NK-92 treated with Interleukin-12 subunit alpha and Interleukin-12 subunit beta, amount 100 ng/mL, for 24 hours (cell line): ENCODE measurements at places on chromosomes 3 and 15.

DNA sequence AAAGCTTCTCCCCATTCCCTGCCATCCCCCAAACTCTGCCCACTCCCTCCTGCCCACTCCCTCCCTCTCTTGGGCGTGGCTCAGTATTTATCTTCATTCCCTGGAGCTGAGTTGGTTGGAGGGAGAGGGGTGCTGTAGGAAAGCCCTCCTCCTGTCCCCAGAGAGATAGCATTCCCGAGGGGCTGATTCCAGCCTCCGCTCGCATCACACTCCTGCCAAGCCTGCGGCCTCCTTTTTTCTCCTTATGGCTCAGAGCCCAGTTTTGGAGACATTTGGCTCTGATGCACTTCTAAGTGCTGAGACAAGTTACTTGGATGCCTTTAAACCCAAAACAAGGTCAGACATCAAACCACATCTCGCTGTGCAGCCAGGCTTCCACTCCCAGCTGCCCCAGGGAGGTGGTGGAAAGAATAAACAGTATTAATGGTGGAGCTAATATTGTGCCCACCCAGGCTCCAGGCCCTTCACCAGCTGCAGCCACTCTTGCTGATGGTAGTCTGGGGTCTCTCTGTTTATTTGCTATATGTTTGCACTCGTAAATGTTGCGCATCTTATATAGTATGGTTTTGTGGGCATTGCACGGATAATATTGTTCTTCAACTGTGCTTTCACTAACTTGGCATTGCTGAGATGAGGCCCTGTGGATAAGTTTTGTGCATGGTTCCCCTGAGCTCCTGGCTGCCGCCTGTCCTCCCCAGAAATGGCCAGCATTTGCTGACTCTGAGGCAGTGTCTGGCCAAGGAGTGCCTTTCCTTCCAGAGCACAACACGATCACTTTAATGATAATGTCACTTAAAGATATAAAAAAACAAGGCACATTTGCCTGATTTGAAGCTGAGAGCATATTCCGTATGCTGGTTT lies 157.2 kb downstream of the LRRC28 start:
- no peak for DNase-seq

- DNase-seq, result no peak
Observed at GRCh38 chr3:81003817-81004216, 757.6 kb downstream of the GBE1 start.

DNA sequence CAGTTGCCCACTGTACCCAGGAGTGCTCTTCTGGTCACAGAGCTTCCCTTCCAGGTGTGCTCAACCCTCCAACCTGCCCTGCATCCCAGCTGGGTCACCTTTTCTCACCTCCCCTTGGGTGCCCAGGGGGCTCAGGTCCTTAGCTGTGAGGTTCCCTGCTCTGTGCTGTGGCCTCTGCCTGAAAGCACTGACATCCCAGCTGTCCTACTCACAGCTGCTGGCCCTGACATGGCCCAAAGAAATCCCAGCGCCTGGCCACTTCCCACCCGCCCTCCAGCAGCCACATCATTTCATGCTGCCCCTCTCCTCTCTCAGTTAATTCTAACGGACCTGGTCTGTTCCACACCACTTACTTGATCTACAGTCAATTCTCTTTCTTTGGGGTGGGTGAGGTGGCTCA lies 79.9 kb downstream of the ISG20 start:
- DNase-seq, result no peak

DNA sequence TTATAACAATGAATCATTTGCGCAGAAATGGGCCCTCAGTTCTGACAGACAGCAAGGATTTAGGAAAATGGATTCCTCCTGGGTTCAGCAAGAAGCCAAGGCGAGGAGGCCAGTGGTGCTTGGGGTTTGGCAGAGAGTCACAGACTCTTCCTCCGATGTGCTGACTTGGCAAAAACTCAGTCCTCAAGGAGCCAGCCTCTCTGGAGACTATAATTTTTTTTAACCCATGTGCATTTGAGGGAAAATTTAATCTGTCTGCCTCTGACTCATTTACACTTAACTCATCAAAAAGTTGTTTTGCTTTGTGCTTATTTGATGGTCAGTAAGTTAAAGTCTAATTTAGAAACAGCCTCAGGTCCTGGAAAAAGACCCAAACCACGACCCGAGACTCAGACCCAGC lies 34.2 kb upstream of the SLC24A5 start:
- no peak for DNase-seq

DNA sequence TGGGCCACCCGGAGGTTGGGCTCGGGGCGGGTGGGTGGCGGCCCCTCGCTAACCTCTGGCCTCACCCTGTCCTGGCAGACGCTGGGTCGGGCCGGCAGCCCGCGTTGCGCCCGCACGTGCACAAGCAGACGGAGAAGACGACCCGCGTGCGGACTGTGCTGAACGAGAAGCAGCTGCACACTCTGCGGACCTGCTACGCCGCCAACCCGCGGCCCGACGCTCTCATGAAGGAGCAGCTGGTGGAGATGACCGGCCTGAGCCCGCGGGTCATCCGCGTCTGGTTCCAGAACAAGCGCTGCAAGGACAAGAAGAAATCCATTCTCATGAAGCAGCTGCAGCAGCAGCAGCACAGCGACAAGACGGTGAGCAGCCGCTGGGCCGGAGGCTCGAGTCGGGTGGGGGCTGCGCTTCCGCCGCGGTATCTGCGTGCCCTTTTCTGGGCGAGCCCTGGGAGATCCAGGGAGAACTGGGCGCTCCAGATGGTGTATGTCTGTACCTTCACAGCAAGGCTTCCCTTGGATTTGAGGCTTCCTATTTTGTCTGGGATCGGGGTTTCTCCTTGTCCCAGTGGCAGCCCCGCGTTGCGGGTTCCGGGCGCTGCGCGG lies 3.7 kb downstream of the ISL2 start:
- no peak for DNase-seq

- DNase-seq, result no peak
Observed at GRCh38 chr3:58352626-58353025, 19.9 kb downstream of the PXK start.

GRCh38 chr3:164658125-164658524 lies 420.2 kb downstream of the SI start:
- DNase-seq, result no peak

DNA sequence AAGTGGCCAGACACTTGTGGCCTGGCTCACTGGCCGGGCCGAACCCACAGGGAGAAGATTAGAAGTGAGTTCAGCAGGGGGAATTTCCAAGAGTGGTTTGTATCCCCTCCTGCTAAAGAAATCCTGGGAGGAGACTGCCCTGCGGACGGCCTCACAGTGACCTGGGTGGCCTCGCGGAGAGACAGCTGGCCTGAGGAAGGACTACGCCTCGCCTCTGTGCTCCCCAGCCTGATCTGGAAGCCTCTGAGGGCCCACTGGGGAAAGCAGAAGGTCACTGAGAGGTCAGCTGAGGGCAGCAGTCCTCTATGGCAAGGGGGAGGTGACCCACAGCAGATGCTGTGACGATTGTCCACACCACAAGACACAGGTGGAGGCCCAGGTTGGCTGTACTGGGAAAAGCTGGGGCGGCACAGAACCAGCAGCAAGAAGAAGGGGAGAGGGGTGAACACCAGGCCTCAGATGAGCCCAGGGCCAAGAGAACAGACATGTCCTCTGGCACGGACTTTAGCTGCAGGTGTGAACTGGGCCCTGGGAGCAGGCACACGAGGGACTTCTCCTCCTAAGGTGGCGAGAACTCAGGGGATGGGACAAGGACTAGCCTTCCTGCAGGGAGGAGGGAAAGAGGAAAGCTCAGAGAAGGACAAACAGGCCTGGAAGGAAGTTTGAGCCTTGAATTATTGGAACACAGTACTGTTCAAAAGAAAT lies 37.2 kb upstream of the DLG1 start:
- DNase-seq, result no peak

DNA sequence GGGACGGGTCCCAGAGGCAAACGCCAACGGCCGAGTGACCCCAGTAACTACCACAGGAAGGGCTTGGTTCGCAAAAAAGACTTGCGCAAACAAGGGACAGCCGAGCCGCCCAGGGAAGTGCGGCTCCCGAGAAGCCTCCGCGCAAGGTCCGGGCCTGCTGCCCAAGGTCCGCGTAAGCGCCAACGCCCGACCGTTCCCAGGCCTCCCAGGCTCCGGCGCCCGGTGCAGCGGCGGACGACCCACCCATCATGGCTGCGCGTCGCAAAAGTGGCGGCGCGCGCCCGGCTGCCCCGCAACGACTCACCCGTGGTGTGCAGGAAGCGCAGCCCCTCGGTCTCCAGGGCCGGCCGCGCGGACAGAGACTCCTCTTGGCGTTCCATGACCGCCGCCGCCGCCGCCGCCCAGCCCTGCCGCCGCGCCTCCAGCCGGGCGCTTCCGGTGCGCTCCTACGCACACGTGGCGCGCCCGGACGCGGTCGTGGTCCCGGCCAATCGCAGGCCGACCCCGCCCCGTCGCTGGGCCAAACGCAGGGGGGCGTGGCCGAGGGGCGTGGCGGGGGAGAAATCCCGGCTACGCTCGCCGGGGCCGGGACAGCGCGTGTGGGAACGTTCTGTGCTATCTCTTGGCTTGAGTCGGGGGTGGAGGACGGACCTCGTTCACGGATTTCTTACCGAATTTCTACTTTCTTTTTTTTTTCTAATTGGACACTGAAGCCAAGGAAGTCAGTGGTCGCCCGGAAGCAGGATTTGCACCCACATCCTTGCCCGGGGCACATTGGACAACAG lies at the start of gene SELENOS:
TSS of gene SELENOS (minus strand) at position 448 of the 785 bp plus-strand sequence. CDS start at position 380, 68 bp downstream.
- peak; percentile 90 for DNase-seq

DNA sequence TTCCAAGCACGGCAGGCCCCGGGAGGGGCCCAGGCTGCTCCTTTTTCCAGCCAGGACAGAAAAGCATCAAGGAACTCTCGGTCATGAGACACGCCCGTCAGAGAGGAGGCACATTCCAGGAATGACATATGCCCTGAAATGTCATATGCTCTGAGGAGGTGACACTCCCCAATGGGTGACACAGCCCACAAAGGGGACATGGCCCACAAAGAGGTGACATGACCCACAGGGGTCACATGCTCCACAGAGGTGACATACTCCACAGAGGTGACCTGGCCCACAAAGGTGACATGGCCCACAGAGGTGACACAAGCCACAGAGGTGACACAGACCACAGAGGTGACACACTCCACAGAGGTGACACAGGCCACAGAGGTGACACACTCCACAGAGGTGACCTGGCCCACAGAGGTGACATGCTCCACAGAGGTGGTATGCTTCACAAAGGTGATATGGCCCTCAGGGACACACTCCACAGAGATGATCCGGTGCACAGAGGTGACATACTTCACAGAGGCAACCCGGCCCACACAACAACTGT lies 79.2 kb downstream of the ABHD5 start:
- DNase-seq, result peak; percentile 22

- no peak for DNase-seq
Observed at GRCh38 chr3:70064194-70064779, 64.8 kb downstream of the SAMMSON start.

- no peak for DNase-seq
Observed at GRCh38 chr15:39736412-39737195, 46.0 kb downstream of the FSIP1 start.

DNA sequence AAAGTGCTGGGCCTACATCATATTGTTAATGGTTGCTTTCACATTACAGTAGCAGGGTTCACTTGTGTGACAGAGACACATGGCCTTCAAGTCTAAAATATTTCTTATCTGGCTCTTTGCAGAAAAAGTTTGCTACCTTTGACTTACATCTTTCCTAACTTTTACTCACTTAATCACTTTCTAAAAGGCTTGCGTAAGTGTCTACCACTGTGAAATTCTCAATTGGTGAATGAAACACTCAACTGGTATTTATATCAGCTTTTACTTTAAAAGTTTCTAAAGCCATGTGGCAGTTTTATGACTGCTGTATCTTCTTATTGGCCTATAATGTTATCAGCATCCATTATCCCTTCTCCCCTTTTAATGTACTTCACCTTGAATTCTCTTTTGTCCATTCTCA lies 554.5 kb downstream of the ZIC1 start:
- DNase-seq, result no peak

DNA sequence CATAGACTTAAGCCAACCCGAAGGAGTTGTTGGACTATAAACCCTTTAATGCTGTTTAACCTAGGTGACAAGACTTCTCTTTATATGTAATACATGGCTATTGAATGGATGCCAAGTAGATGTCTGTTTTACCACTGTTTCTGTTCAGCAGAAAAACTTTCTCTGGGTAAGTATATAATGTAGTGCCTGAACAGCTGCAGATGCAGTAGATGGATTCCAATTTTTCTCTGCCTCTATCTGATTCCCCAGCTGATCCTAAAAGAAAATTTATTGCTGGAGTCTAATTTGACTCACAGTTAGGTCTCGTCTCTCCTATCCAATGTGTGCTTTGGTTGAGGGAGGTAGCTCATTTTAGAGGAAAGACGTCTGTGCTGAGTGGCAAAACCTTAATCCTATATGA lies 256.5 kb upstream of the CBLB start:
- DNase-seq, result no peak

DNA sequence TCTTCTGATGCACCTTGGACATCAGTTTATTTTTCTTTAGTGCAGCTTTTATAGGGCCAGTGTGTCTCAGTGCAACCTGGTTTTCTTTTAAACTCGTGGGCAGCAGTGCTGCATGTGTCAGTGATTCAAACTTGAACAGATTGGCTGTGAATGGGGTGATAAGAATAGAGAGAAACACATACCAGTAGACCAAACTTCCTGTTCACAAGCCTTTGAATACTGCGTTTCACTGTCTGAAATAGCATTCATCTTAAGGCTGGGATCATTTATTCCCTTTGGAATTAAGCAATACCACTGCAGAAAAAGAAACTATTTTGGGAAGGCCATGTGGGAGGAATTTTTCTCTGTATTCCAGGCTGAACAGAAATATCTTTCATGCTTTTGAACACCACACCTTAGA lies 51.7 kb downstream of the PHLDB2 start:
- DNase-seq, result no peak

GRCh38 chr3:14453876-14454638 lies 51.7 kb downstream of the SLC6A6 start:
- no peak for DNase-seq

DNA sequence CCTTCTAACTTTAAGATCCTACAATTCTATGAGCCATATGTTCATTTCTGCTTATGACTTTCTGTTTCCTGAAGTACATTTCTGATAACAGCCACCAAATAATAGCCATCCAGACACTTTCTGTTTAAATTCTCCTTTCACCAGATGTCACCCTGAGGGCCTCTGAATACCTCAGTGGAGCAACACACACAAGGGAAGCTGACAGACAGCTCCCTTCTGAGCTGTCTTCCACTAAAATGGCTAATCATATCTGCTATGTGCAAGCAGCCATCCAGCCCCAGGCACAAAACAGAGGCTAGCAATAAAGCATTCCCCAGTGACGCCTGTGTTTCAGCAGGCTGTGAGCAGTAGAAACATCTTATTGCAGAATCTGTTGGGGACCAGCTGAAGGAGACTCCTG lies 666.6 kb upstream of the UBE2E2 start:
- DNase-seq, result no peak

DNA sequence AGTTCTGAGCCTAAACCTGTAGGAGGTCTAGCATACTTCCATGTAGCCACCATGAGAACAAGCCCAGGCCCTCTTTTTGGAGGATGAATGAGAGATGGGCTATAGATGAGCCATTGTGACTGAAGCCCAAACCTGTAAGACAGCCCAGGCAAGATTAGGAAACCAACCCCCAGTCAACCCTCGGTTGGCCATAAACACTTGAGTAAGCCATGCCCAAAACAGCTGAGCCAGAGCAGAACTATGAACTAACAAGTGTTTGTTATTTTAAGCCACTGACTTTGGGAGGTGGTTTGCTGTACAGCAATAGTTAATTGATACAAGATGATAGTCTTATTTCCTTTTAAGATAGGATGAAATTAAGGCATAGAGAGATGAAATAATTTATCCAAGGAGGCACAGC lies 12.4 kb upstream of the CPNE4 start:
- DNase-seq, result no peak

- DNase-seq, result no peak
Observed at GRCh38 chr15:32908872-32909271, 191.1 kb downstream of the GREM1 start.

GRCh38 chr3:127555108-127555507 lies 35.4 kb downstream of the TPRA1 start:
- no peak for DNase-seq
